ENCODE measurements at places on chromosomes 2 and 18.

DNA sequence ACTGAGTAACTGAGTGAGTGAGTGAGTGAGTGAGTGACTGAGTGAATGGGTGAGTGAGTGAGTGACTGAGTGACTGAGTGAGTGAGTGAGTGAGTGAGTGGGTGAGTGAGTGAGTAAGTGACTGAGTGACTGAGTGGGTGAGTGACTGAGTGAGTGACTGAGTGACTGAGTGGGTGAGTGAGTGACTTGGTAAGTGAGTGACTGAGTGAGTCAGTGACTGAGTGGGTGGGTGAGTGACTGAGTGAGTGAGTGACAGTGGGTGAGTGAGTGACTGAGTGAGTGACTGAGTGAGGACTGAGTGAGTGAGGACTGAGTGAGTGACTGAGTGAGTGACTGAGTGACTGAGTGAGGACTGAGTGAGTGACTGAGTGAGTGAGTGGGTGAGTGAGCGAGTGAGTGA lies 13.9 kb downstream of the MAL start:
- DNase-seq = no peak

DNA sequence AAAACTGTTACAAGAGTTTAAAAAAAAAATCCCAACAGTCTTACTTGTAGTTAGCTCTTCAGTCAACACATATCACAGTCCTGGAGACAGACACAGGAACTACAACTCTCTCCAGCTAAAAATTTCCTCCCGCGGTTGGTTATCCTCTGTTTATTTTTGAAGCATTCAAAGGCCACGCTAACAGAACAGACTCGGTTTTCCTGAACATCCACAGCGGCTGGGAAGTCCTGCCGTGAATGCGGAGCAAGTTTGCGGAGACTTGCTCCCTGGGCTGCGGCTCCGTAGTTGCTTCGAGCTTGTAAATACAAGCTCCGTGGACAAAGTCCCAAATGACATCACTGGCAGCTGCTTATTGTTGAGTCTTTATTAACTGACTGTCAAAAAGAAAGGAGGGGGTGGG lies at the start of gene NCKAP5:
Gene NCKAP5 (minus strand): TSS at position 292 of the 400 bp plus-strand sequence. CDS start 50,937 bp downstream, outside the sequence.
- no peak for DNase-seq

DNA sequence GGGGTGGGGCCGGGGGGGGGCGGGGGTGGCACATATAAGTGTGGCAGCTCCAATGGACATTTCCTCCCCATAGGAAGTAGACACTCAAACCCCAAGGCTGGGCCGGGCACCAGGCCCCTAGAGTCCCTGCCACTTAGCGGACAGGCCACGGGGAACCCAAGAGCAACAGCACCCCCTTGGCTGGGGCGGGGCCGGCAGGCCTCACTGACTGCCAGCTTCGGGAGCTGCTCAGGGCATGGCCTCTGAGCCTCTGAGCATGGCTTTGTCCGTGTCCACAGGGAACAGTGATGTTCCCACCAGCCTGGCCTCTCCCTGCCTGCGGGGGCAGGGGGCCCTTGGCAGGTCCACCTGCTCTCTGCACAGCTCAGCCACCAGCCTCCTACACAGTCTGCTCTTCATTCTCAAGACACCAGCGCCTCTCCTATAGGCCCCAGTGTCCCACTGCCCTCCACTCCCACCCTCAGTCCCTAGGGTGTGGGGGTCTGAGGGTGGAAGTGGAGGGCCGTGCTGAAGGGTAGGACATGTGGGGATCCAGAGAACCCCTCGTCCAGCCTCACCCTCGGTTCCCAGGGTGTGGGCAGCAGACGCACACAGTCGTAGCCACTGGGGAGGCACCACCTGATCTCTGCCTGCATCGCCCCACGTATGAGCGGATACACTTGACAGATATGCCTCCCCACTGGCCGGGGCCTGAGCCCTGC lies 106.7 kb downstream of the FAM210A start:
- no peak for DNase-seq

DNA sequence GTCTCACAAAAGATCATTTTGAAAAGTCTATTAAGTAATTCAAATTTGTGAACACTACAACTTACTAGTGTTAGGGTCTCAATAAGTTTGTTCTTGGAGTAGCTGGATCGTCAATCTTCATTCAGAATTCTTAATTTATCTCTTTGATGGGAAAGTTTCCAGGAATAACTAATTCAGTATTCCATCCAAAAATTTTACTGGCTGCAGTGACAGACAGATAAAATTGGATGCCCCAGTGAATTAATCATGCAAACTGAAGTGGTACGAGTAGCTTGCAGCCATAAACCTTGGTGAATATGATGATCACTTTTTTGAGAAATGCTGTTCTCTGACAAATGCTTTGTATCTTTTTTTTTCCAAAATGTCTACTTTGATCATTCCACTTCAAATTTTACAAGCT lies 112.8 kb downstream of the LYPD6 start:
- DNase-seq = no peak

DNA sequence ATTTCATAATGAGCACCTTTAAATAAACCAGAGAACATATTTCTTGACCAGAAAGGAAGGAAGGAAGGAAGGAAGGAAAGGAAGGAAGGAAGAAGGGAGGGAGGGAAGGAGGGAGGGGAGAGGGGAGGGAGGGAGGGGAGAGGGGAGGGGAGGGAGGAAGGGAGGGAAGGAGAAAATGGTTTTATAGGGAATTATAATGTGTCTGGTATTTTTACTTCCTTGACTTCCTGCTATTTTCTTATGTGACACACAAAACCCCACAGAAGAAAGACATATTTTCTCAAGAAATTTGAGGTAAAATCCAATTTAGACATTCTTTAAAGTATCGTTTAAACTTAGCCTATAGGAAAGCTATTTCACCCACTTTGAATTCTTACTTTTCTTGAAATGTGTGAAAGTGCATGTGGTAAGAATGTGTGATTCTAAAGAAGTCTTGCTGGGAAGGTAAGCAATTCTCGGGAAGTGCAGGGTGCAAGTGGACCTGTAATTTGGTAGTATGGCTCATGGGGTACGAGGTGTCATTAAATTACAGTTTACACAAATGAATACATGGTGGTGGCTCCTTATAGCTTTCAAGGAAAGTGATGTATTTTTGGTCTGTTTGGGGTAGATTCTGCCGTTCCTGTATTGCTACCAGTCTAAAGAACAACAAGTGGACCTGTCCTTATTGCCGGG lies 18.0 kb downstream of the RNF125 start:
- no peak for DNase-seq

GRCh38 chr2:218298314-218298875 lies 6.1 kb upstream of the TMBIM1 start:
- no peak for DNase-seq

Measured in Panc1 (cell line).